M059J (cell line): ENCODE measurements at places on chromosomes 2 and 18.
A peak's percentile ranks its signal among the peaks of the same experiment; 100 is the strongest.

DNA sequence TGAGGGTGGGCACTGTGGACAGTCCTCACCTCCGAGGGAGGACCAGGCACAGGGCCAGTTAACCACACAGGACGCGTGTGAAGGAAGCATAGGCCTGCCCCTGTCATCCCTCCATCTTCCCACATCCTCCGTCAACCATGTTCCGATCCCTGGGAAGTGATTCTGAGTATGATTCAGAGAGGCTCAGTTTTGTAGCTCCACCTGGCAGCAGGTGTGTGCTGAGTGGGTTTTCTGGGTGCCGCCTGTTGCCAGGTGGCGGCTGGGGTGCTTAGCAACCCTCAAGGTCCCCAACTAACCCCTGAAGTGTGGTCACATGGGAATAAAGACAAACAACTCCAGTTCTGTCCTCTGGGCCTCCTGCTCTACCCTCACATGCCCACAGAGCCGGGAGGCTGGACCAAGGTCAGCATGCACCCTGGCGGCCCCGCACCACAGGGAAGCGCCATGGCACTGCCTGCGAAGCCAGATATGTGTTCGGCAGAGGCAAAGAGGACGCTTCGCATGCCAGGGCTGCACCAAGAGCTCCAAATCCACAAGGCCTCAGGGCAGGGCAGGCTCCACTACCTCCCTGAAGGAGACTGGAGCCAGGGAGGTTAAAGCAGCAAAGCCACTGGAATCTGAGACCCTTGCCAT is 60.0 kb downstream of the ADCY3 start:
- DNase-seq = no peak

GRCh38 chr2:201520201-201520600 is 68.7 kb downstream of the STRADB start:
- no peak for DNase-seq

DNA sequence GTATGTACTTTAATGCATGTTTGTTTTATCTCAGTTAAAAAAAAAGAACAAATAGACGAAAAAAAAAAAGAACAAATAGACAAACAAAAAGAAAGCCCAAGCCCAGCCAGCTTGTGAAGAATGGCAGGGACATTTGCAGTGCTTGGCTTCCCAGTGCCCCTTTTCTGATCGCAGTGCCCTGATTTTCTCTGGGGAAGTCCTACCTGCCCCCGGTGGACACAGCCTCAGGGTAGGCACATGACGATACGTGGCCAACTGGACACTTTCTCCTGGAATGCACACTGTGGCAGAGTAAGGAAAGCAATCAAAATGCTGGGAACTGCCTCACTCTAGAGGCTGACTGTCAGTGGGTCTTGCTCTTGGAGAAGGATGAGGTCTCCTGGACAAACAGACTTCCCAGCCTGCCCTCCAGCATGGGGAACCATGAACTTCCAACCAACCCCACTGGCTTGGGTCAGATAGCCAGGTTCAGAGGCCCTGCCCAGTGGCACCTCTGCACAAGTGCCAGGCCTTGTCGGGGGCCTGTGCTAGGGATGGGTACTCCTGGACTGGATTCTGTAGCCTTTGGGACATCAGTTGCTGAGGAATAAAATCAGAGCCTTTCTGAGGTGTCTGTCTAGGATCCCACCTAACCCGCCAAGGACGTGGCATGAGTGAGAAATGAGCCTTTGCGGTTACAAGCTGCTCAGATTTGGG is 76.7 kb downstream of the INHBB start:
- DNase-seq = no peak

DNA sequence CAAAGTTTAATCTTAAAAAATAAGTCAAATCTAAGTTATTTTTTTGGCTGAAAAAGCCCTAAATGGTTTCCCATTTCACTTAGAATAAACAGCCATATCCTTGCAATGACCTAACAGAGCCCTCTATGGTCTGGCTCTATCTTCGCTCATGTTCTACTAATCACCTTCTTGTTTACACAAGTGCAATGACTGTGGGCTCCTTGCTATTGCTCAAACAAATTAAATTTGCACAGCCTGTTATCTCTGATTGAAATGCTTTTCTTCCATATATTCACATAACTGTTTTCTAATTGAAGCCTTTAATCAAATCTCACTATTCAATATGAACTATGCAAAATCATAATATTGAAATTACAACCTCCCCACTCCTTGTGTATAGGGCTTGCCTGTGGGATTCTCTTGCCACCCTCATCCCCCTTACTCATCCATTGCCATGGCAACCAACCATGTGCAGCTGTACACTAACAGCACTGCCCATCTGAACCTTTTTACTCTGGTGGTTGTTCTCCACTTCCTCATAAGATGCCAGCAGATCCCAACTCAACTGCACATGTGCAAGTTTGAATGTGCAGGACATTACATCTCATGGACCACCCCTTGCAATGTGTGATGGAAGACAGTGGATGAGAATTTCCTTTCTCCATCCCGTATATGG is 1083.2 kb downstream of the SOCS6 start:
- no peak for DNase-seq

- peak; percentile 13 for DNase-seq
Observed at GRCh38 chr2:241933179-241933911, 63.8 kb downstream of the RTP5 start.

GRCh38 chr18:58336605-58337004 is 292.3 kb downstream of the ALPK2 start:
- peak; percentile 60 for DNase-seq

- DNase-seq = no peak
Observed at GRCh38 chr2:218020966-218021535, 18.3 kb upstream of the TNS1 start.

GRCh38 chr2:127007652-127008051 is 99.3 kb downstream of the BIN1 start:
- DNase-seq = peak; percentile 55

GRCh38 chr2:35080231-35080910 is 1275.2 kb upstream of the CRIM1 start:
- DNase-seq = peak; percentile 9

- no peak for DNase-seq
Observed at GRCh38 chr2:188573453-188573852, 281.8 kb downstream of the GULP1 start.

DNA sequence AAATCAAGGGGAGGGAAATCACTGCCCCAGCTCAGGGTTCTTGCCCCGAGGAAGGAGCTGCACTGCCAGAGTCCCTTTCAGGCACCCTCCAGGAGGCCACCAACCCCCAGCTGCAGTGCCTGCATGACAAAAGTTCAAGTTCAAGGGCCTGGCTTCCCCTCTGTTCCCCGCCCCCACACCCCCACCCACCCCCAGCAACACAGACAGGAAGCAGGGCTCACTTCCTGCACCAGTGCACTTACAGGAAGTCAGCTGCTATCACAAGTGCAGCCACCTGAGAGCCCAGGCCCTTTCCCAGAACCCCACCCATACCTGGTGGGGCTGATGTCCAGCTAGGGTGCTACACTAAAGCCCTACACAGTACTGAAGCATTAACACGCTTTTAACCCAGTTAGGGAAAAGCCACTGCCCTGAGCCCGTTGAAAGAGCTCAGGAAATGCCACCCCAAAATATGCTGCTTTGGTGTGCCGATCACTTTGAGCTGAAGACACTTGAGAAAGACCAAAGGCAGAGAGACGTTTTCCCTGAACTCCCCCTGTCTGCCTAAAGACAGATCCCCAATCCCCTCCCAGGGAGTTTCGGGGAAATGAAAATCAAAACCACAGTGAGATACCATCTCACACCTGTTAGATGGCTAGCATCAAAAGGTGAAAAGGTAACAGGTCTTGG is 109.9 kb upstream of the CAB39 start:
- no peak for DNase-seq

DNA sequence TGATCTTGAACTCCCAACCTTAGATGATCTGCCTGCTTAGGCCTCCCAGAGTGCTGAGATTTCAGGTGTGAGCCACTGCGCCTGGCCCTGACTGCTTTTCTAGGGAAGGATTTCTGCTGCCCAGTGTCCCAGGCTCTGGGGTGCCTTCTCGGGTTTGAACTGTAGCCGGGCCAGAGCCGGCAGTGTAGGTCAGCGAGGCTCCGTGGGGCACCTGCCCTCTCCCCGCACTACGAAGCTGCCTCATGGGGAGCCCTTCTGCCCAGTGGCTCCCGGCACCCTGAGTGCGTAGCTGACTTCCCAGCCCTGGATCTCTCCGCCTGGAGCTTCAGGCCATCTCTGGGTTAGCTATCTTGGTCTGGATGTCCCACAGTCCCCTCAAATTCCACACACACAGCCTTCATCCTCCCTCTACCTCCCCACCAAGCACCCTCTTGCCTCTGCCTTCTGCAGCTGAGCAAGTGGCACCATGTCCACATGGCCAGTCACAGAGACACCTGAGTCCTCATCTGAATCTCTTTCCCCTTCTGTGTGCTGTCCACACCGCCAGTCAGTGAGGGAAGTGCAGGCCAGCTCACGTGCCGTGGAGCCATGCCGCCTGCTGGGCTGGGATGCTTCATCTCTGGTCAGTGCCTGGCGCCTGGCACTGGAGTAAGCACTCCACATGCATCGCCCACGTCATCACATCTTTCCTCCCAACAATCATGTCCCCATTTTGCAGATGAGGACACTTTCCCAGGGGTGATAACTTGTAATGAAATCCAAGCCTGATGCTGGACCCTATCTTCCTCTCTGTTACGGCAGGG is 69.2 kb downstream of the EDAR start:
- DNase-seq = no peak

DNA sequence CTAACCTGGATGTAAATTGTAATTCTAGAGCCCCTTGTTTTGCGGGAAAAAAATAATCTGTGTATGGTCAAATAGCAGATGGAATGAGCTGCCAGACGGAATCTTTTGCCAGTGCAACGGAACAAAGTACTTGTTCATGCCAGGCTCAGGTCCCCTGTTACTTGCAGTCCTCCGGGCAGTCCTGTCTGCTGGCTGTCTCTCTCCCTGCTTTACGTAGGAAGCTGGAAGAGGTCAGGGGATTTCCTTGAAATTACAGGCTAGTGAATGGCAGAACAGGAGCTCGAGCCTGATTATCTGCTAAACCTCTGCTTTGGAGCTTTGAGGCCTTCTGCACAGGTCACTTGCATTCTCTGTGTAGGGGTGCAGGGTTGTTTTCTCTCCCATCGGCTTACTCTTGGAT is 54.8 kb downstream of the LRRFIP1 start:
- no peak for DNase-seq
